ENCODE measurements at places on chromosomes 11 and 22.

DNA sequence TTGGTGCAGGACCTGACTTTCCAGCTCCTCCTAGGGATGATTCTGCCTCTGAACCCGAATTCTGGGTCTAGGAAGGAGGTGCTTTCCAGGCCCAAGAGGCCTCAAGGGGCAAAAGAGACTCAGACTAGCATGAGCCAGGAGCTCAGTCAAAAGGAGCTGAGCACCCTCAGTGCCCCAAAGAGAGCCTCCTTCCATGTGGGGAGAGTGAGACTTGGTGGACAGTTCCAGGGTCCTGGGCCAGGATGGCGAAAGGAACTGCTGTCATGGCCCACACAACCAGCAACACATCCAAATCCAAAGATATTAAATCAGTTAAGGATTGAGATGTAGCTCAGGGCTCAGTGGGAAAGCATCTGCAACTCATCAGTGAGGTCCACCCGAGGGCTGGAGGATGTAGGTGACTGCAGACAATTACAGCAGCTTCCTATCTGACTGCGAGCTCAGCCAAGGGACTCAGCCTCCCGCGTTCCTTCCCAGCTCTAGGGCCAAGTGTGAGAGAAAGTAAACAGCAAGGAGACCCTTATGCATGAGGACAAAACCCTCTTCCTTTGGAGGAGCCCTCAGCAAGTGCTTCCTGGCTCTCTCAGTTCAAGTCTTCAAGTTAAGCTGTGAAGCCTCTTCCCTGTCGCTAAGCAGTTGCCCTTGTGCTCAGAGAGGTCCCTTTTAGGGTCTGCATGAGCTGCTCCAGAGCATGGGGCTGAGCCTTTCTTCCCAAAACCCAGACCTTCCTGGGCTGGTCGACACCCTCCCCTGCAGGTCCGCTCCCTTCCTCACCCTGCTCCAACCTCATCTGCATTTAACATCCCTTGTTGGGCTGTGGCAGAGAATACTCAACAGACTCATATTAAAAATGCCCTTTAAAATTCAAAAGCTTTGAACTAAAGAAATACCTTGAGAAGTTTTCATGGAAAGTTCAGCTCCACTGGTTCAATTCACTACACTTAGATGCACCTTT, 35.8 kb downstream of the C11orf58 start:
- DNase-seq = no peak

DNA sequence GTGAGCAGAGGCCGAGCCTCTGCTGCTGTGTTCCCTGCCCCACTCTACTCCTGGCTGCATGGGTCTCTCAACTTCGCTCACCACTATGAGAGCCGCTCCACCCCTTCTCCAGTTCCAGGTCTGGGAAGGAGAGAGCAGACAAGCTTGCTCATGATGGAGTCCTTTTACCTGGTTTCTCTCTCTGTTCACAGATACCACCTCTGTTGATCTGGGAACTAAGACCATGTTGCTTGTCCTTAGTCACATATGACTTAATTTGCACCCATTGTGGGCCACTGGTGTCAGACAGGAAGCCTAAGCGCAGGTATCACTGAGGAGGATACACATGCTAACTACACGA, 26.8 kb downstream of the MCM5 start:
- DNase-seq = no peak

GRCh38 chr11:47982616-47983015, 2.3 kb downstream of the PTPRJ start:
- no peak for DNase-seq

DNA sequence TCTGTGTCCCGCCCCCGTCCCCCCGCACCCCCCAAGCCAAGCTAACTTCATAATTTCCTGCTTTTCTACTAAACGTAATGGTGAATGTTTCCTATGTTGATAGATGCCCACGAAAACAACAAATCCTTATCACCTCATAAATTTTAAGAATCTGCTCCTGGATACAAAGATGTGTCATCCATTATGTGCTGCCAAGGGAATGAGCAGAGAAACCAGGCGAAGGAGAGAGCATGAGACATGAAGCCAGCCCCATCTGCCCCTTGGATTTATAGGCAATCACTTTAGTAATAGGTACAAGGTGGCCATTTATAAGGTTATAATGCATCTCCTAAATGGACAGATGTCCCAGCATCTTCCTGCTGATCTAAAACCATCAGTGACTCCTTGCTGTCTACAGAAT, 30.3 kb downstream of the LAYN start:
- DNase-seq = no peak

Measured in LNCaP clone FGC (cell line).